ENCODE measurements at places on chromosomes 7 and 10.

DNA sequence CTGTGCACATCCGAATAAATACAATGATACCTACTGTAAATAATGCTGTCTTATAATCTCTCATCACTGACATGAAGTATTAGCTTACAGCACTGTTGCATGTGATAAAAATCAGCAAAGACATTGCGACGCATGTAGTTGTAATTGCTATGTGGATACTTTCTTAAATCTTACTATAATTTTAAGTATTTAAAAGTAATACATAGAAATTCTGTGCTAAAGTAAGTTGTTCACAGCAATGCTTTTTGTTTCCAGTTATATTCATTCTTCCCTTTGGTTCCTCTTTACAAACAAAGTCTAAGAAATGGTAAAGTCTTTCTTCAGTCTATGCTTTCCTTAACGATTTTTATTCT is 113.7 kb upstream of the DGKB start:
- DNase-seq, result no peak

GRCh38 chr7:40468891-40469864 is 334.4 kb downstream of the SUGCT start:
- DNase-seq, result peak; percentile 90

DNA sequence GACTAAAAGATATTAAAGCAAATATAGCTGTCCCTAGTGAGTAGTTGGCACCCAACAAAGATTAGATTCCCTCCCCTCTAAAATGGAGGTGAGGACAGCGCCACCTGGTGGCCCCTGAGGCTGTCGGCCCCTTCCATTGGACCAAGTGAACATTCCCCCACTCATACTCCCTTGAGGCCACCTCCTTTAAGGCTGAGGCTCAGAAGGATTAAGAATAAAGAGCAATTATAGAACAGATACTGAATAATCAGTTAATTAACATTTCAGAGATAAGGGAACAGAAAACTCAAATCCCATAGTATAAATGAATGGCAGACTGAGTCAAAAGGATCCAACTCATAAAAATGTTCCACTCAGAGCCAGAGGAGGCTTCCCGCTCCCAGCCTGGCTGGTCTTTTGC is 130.4 kb upstream of the GHITM start:
- peak; percentile 14 for DNase-seq

- DNase-seq, result peak; percentile 24
These were observed 1.2 kb downstream of the TSPAN12 start for GRCh38 chr7:120856621-120857352.

DNA sequence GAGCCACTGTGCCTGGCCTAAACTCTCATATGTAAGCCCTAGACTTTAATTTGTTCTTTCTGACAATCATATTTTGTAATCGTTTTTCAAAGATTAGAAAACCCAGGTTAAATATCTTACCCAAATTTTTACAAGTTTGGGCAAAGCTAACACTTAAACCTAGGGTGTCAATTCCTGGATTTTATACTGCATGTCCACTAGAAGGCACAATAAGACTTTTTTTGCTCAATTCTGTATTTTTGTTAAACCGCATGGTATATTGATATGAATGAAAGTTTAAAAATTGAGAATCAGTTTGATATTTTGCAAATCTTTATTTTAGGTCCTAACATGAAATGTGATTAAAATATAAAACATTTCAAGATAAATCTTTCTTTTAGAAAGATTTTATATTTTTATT is 29.3 kb downstream of the DYNC2I1 start:
- DNase-seq, result peak; percentile 30

- DNase-seq, result peak; percentile 44
These were observed 428.2 kb downstream of the PARD3 start for GRCh38 chr10:34386921-34387320.

DNA sequence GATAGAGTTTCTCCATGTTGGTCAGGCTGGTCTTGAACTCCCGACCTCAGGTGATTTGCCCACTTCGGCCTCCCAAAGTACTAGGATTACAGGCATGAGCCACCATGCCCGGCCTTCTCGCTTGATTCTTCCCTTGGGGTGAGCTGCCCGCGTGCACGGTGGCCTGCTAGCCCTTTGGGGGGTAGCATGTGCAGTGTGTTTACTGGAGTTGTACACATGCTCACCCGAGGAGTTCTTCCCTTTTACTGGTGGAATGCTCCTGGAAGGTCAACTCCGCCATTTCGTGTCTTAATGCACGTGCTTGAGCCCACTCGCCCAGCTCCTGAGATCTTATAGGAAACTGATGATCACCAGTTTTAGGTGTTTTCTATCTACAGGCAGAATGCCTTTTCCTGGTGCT is 17.0 kb upstream of the ADAMTS14 start:
- no peak for DNase-seq

- no peak for DNase-seq
These were observed 30.3 kb upstream of the CCSER2 start for GRCh38 chr10:84298057-84298456.

DNA sequence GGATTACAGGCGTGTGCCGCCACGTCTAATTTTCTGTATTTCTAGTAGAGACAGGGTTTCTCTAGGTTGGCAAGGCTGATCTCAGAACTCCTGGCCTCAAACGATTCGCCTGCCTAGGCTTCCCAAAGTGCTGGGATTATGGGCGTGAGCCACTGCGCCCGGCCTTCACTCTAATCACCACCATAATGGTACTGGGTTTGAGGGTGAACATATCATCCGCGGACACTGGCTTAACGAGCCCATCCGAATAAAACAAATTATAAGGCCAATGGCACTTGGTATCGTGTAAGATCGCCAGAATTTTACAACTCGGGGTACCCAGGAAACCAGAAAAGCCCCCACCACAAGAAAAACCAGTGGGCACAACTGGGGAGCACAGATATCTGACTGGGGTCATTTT is 580 bp downstream of the FAM200A start:
- DNase-seq, result no peak

GRCh38 chr7:155583636-155584035 is 37.3 kb upstream of the CNPY1 start:
- no peak for DNase-seq
